ENCODE measurements at places on chromosomes 16 and 17.
A peak's percentile ranks its signal among the peaks of the same experiment; 100 is the strongest.

DNA sequence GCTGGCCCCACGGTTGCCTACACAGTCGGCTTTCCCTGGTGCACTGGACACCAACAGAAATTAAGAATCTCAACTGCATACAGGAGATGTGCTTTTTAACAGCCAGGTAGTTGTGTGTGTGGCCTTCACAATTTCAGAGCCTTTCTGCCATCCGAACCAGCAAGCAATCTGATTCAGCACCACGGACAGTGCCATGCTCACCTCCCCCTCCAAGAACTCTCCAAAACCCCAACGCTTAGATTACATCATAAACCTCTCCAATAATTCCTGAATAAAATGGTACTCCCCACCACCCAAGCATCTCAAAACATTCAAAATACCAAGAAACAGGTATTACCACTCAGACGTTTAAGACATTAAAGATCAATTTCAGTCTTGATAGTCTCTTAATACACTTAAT is 31.8 kb downstream of the USP7 start:
- no peak for DNase-seq

- DNase-seq: no peak
Observed at GRCh38 chr16:3157229-3158025, 22.6 kb downstream of the ZNF213 start.

- no peak for DNase-seq
Observed at GRCh38 chr16:84629580-84629979, 11.7 kb upstream of the COTL1 start.

- no peak for DNase-seq
Observed at GRCh38 chr17:34756637-34757021, 177.2 kb downstream of the TMEM132E start.

GRCh38 chr17:70961341-70961740 is 792.0 kb downstream of the KCNJ2 start:
- DNase-seq: no peak

DNA sequence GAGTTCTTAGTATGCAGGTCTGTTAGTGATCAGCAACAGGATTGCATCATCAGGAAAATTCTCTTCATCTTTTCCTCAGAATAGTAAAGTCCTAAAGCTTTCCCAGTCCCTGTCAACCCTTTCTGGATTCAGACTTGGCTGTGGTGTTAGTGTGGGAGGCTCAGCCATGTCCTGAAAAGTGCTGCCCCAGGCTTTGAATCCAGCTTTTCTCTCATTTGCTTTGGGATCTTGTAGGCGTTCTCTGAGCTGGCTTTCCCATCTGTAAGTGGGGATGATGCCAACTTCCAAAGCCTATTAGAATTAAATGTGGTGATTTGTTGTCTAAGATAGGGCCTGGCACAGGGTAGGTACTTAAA is 3.0 kb downstream of the ALKBH5 start:
- no peak for DNase-seq

DNA sequence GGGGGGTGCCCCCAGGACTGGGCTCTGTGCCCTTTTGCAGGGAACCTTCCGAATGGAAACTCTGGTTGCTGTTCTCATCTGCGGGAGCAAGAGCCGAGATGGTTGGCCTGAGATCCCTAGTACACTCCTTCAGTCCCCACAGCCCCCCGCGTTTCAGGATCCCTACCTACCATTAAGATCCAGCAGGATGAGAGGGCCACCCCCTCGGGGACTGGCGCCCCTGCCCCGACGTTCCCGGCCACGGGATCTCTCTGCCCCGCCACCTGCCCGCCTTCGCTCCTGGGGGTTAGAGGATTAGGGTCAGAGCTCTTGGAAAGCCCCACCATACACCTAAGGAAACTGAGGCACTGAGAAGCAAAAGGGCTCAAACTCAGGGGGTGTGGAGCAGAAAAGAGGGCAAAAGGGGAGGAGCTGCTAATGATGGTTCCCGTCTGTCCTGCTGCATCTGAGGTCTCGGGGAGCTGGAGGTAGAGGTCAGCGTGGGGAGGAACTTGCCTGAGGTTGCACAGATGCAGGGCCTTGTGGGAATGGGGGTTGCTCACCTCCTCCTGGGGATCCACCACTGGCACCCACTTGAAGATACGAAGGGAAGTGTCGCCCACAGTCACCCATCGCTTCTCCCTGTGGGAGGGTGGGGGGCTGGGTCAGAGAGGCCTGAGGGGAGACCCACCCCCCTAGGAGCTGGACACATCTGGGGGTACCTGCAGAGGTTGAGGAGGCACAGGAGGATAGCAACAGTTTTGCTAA is 1.0 kb downstream of the BCL7C start:
- DNase-seq: no peak

GRCh38 chr16:21260870-21261791 is 17.0 kb downstream of the CRYM start:
- no peak for DNase-seq

DNA sequence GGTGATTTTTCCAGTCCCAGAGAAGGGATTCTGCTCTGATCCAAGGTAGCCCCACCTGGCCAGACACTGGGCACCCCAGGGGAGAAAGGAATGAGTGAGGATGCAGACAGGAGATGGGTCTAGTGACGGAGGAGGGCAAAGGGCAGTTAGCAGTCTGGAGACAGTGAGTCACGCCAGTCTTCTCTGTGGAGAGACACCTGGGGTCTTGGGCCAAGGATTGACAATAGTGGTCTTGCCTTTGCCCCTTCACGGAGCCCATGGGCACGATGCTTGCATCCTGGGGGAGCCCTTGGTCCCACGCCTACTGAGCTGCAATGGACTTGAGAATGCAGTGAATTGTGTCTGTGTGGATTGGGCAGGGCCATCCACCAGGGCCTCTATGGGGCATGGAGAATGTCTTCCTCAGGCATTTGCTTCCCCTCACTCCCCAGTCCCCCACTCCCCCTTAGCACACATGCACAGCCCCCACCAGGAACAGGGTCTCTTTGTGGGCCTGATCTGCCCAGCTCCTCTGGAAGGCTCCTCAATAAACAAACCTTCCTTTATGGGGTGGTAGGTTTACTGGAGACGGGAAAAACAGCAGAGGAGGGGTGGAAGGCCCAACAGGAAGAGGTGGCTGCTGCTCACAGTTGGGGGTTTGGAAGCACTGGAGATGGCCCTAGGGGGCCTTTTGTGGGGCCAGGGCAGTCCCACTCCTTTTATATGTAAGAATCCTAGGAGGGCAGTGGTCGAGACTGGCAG is 1.4 kb downstream of the CHAD start:
- no peak for DNase-seq

- DNase-seq: peak; percentile 56
Observed at GRCh38 chr17:35373534-35373983, at the start of gene SLFN11. Gene SLFN11, minus strand, starts transcription at chr17:35373621. Its CDS starts 9,814 bp downstream, at chr17:35363807.

DNA sequence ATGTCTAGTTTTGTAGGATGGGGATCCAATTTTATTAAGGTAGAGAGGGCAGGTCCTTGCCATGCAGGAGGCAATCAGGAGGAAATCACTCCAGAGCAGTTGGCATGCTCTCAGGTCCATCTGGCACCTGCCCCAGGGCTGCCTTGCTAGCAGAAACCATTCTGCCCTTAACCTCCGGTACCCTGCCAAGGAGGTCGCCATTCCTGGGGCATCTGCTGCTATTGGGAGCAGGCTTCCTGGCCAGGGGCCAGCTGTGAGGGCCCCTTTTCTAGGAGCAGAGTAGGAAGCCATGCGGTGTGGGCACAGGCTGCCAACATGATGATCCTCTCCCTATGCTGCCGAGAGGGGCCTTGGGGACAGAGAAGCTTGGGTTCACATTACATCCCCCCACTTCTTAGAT is 47.6 kb upstream of the MGAT5B start:
- no peak for DNase-seq

- no peak for DNase-seq
Observed at GRCh38 chr17:39709998-39710964, 10.4 kb downstream of the ERBB2 start.

GRCh38 chr17:52110923-52111581 is 47.5 kb downstream of the CA10 start:
- no peak for DNase-seq

- no peak for DNase-seq
Observed at GRCh38 chr17:39658346-39658745, 6.8 kb upstream of the TCAP start.

DNA sequence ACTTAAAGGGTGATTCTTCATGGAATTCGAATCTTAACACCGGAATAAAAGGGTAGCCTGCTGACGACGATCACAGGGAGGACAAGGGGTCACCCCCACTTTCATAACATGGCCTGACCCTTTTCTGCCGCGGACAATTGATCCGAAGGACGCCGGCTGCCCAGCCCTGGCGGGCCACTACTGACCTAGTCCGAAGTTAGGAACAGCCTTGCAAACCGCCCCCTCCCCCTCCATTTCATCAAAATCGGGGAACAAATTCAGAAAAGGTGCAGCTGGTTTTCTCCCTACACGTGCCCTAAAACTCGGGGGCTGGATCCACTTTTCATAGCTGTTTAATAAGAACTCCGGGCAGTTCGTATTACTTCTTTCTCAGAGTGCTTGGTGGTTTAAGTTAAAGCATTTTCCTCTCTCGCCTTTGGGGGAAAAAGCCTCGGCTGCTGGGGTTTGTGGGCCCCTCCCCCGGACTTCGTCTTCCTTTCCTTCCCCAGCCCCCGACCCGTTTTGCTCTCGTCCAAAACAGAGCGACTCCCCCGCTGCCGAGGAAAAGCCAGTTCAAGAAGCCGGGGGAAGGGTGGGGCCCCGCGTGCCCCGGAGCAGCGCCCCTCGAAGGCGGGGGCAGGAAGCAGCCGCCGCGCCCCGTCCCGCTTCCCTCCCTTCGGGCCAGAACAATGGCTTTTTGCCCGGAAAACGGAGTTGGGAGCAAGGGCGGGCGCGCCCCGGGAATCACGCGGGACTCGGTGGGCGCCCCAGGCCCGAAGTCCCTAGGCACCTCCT is 641 bp upstream of the CBX2 start:
- DNase-seq: no peak

DNA sequence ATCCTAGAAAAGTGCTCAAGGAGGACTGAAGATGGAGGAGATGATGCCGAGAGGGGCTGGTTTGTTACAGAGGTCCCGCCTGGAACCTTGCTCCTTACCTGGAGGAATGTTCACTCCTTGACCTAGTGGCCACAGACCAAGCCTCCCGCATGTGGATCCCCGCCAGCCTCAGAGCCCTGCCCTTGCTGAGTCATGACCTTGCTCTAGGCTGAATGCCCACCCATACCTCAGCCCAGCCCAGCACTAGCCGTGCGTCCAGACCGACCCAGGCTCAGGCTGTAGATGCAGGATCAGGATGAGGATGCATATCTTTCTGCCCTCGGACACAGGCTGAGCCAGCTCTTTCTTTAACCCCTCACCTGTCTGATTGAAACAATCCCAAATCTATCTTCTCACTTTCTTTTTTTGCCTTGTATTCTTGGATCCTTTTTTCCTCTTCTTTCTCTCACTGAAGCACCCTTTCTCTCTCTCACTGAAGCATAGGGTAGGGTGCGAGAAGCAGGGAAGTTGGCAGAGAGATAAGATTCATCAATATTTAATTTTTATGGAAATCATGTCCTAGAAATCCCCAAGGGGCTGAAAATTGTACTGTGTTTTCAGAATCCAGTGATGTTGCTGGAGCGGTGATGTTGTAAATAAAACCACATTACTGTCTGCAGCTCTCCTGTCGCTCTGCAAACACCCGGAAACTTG is 34.9 kb downstream of the WSCD1 start:
- no peak for DNase-seq

- no peak for DNase-seq
Observed at GRCh38 chr16:50040018-50040417, 15.0 kb downstream of the CNEP1R1 start.

GRCh38 chr17:68993112-68993511 is 37.9 kb upstream of the ABCA8 start:
- DNase-seq: no peak

DNA sequence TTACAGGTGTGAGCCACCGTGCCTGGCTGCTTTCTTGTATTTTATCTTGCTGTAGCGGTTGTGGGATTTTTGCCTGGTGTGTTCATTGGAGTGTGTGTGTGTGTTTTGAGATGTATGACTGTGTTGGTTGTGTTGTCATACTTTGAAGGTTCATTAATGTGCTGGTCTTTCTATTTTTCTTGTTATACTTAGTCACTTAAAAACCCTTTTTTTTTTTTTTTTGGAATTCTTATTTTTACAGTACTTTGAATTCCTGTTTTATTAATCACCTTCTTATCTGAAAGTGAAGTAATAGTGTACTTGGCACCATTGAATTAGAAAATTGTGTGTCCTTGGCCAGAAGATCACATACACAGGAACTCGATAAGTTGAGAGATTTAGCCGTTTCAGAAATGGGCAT is 30.2 kb downstream of the TENT4B start:
- DNase-seq: no peak

- no peak for DNase-seq
Observed at GRCh38 chr16:3021449-3022207, 1.5 kb downstream of the TNFRSF12A start.

- DNase-seq: no peak
Observed at GRCh38 chr16:19913340-19913645, 28.6 kb upstream of the GPRC5B start.

DNA sequence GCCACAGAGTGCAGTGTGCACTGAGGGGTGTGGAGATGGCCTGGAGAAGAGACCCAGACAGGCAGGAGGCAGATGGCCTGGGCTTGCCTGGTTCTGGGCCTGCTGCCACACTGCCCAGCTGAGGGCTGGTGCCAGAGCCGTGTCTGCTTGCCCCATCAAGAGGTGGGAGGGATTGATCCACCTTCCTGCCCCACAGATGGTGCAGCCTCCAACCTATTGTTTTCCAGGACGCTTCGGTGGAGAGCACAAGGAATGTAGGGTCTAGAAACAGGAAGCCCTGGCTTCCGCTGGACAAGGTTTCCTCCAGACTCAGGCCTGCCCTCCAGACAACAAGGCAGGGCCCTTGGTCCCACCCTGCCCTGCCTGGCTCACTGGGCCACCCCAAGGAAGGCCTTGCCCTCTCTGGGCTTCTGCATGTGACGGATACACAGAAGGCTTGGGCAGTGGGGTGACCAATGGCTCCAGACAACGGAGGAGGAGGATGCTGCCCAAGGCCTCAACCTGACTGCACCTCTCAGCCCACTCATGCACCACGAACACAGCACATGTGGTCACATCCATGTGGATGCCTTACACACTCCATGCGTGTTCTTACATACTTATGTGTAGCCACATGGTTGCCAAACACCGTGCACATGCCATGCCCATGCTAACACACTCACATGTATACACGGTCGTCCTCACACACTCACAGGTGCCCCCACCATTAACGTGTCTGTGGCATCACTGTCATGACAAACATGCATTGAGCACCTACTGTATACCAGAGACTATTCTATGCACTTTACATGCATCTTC is 6.5 kb upstream of the CDH5 start:
- no peak for DNase-seq

- no peak for DNase-seq
Observed at GRCh38 chr17:62661337-62661736, 33.9 kb downstream of the MRC2 start.

- no peak for DNase-seq
Observed at GRCh38 chr16:86942151-86943051, 364.1 kb downstream of the FOXL1 start.

DNA sequence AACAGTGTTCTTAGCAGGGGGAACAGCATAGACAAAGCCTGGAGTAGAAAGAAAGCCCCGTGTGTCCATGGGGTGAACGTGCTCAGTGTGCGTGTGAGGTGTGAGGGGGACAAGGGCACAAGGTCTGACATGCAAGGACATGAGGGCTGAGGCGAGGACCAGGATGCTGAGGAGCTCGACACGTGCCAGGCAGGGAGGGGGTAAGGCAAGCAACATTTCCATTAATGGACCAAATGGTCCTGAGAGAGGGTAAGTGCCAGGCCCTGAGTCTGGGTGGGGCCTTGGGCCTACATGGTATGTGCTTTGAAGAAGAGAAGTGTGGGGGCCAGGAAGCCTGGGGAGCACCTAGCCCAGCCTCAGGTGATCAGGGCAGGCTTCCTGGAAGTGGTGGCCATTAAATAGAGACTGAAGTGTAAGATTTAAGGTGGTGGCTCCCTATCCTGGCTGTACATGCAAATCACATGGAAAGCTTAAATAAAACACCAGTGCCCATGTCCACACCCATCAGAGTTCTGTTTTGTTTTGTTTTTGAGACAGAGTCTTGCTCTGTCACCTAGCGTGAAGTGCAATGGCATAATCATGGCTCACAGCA is 29.3 kb downstream of the ADCY7 start:
- DNase-seq: no peak
